ENCODE measurements at places on chromosomes 6 and 20.

GRCh38 chr6:89874438-89874837, 19.8 kb upstream of the GJA10 start:
- no peak for DNase-seq

DNA sequence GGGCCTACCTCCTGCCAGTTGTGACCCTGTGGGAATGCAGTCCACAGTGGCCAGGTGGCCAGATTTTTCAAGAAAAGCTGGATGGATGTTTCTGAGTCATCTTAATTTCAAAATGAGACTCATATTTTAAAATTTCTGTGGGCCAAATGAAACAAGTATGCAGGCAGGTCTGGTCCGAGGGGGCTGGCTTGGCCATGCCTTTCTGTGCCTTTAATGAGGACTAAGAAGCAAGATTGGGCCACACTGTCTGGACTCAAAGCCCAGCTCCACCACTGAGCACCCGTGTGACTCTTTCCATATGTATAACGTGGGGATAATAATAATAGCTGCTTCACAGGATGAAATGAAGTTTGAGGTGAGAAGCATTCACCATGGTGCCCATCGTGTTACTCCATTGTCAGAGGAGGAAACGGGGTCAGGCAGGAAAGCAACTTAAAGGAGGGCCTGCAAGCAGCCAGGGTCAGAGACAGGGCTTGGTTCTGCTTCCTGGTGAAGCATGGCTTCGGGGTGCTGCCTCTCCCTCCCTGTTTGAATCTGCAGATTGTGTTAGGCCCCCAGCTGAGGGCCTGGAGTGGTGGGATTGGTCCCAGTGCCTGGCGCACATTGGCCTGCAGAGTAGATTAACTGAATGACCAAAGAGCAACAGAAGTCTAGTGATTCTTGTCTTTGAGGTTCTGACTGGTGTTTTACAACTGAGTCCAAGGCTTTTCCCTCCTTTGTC, 3.8 kb downstream of the SOX12 start:
- no peak for DNase-seq

GRCh38 chr6:22401206-22401605, 104.4 kb upstream of the PRL start:
- DNase-seq, result no peak

- peak; percentile 73 for DNase-seq
These were observed 1.8 kb downstream of the PKIG start for GRCh38 chr20:44584162-44584561.

GRCh38 chr6:66725670-66726069, 1018.6 kb upstream of the EYS start:
- DNase-seq, result no peak

DNA sequence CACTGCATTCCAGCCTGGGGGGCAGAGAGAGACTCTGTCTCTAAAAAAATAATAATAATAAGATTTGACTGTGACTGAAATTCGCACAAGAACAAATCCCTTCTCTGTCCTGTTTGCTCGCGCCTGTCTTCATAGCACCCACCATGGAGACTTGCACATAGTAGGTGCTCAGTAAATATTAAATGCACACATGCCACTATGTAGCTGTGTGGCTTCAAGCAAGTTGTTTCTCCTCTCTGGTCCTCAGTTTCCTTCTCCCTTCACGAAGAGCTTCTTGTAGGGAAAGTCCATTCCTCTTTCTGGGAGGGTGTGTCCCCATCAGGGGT, 15.4 kb upstream of the PTGIS start:
- no peak for DNase-seq

- DNase-seq, result no peak
These were observed 188.7 kb downstream of the CDC5L start for GRCh38 chr6:44576132-44576631.

- DNase-seq, result no peak
These were observed 1.2 kb downstream of the NOX3 start for GRCh38 chr6:155454471-155454870.

- no peak for DNase-seq
These were observed 121.6 kb downstream of the ADAT2 start for GRCh38 chr6:143328876-143329275.

DNA sequence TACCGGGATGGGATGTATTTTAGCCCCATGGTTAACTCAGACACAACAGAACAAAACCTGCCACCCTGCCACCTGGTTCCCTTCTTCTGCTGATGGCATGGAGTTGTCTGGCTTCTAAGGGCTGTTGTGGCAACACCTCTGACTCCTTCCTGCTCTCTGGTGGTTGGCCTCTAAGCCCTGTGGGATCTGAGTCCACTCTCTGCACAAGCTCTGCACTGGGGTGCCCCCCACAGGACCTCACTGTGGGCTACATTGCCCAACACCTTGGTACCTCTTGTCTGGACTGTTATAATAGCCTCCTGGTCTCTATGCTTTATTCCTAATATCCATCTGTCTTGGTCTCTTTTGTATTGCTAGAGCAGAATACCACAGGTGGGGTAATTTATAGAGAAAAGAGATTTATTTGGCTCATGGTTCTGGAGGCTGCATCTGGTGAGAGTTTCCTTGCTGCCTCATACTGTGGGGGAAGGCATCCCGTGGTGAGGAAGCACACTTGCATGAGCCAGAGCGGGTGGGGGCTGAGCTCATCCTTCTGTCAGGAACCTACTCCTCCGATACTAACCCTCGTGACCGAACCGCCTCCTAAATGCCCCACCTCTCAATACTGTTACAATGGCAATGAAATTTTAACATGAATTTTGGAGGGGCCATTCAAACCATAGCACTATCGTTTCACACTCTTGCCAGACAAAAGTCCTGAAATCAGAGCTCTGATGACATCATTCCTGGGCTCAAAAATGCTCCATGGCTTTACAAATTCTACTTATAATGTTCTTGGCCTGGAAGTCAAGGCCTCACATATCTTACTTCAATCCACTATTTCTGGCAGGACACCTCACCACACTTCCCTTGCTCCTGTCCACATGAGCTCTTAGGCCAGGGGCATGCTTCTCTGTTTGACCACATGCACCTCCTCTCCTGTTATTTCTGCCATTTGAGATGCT, 127.2 kb downstream of the PAX1 start:
- DNase-seq, result no peak

GRCh38 chr6:151917531-151918329, 110.2 kb downstream of the ESR1 start:
- no peak for DNase-seq

DNA sequence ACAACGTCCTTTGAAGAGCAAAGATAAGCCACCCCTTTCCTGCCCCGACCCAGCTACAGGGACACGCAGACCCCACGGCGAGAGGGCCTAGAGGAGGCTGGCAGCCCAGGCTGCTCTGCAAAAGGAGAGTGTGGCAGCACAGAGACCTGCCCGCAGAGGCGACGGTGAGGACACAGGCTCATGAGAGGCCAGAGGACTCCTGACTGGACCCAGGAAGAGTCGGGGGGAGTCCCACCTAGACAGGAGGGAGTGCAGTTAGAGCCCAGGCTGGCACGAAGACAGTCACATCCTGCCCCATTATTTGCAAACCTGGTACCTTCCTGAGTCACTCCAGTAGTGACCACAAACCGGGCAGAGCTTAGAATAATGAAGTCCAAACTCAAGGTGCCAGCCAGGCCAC, 227.7 kb upstream of the CDH4 start:
- no peak for DNase-seq

GRCh38 chr20:43542161-43542560, 16.7 kb upstream of the SGK2 start:
- DNase-seq, result no peak

GRCh38 chr6:34090529-34090928, 55.4 kb downstream of the GRM4 start:
- no peak for DNase-seq

DNA sequence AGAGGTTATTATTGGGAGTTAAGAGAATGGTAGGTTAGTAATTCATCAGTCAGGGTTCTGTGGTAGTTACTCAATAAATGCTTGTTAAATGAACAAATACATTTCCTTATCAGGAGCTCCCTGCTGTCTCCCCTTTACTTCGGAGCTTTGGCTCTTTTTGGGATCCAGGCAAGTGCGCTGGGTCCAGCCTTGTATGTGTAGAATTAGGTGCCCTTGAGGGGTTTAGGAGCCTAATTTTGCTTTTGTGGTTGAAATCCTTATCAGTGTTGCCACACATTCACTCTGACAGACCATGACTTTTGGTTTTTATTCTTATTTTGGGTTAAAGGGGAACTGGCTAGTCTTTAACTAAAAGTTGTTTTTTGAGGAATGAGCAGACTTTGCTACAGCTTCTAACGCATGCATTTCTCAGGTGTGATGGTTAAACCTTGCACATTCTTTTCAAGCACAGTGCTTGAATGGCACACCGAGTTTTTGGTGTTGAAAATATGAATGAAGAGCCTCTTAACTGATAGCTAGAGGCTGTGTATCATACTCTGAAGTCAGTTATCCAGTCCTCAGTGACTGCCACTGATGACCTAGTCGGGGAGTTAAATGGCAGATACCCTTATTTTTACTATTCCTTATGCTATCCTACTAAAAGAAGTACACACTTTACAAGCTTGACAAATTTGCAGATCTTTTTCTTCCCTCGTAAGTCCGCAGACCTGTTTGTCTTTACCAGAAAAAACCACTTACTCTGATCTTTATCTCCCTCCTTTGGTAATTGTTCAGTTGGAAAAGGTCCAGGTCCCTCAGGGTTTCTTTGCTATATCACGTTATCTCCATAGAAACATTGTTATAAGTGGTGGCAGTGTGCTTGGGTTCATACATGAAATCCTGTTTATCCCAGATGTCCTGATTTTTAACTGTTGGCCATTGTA, 50.7 kb upstream of the PLCG1 start:
- no peak for DNase-seq

GRCh38 chr6:134379076-134379475, 61.2 kb upstream of the SGK1 start:
- DNase-seq, result peak; percentile 81

GRCh38 chr6:118586746-118587485, 38.8 kb downstream of the PLN start:
- no peak for DNase-seq

- DNase-seq, result peak; percentile 58
These were observed 73.6 kb upstream of the ADTRP start for GRCh38 chr6:11852061-11852651.

- DNase-seq, result no peak
These were observed 21.8 kb downstream of the ADNP start for GRCh38 chr20:50909413-50909812.

- DNase-seq, result peak; percentile 88
These were observed 562 bp downstream of the TFEB start for GRCh38 chr6:41734666-41735426.

DNA sequence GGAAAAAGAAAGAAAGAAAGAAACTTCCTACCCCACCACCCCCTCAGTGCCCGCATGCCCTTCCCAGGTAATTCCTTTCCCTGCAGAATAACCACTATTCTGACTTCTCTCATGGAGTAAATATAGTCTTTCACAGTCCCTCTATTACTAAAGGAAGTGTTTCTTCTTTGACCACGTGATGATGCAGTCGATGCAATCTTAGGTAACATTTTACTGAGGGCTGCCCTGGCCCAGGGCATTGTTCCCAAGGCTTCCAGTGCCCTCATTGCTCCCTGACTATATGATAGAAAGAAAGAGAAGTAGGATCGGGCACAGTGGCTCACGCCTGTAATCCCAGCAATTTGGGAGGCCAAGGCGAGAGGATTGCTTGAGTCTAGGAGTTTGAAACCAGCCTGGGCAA, 29.1 kb downstream of the ARHGAP40 start:
- DNase-seq, result no peak

- no peak for DNase-seq
These were observed 66.6 kb downstream of the DTD1 start for GRCh38 chr20:18654448-18654773.

GRCh38 chr6:124986164-124986563, 23.9 kb downstream of the RNF217 start:
- no peak for DNase-seq

DNA sequence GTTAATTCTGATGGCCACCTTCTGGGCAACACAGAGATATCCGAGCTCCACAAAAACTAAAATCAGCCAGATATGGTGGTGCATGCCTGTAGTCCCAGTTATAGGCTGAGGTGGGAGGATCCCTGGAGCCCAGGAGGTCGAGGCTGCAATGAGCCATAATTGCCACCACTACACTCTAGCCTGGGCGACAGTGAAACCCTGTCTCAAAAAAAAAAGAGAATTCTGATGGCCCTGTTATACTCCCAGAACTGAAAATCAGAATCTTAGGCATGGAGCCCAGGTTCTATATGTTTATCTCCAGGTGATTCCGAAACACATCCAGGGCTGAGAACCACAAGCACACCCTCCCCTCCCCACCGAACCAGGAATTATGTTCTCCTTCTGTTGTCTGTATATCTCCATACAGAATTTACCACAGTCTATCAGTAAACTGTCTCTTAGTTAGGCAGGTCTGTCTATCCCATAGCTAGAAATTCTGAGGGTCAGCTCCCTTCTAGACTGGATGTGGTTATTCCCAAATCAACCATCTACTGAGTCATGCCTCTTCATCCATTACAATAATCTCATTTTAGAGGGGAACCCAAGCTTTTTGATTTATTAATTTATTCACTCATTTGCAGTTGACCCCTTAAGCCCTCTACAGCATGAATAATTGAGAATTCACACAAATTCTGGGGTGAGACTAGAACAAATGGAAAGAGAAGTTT, 24.8 kb upstream of the CCND3 start:
- DNase-seq, result no peak
